ENCODE measurements at places on chromosomes 7 and 10.

- no peak for DNase-seq
These were observed 119.6 kb downstream of the EMX2 start for GRCh38 chr10:117662126-117662525.

- DNase-seq: no peak
These were observed 95.8 kb downstream of the CHST15 start for GRCh38 chr10:123997486-123998196.

DNA sequence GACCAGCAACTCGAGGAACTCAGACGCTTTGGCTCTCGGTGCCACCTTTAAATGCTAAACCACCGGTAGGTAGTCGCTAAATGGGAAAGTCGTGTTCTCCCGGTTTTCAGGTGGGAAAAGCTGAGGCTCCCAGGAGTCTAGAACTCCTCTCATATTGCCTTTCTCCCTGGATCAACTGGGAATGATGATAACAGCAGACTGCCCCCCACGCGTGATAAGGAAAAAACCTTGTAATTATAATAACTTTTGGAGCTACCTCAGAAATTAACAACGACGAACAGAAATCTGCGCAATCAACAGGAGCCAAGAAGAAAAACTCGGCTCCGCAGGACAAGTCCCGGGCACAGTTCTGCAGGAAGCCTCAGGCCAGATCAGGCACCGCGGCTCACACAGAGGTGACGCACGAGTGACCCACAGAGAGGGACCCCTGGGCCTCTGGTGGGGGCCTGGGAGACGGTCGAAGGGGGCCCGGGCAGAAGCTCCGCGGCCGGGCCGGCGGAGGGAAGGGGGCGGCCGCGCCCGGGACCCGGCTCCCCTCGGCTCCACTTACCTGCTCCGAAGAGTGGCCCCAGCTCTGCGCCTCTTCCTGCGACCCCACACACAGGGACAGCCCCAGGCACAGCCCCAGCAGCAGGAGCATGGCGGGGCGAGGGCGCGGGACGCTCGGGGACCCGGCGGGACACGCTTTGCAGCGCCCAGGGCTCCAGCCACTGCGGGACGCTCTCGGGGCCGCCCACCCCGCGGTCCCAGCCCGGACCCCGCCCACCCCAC lies at the start of gene ITIH5:
Gene ITIH5, minus strand, starts transcription at position 714 of the 771 bp plus-strand sequence. Its CDS starts 74 bp downstream, at position 640.
- no peak for DNase-seq

- DNase-seq: no peak
These were observed 87.3 kb downstream of the ODAD2 start for GRCh38 chr10:27911539-27911938.

- DNase-seq: no peak
These were observed 4.2 kb downstream of the CYP17A1 start for GRCh38 chr10:102832987-102833386.

GRCh38 chr10:102656791-102657371 lies 12.6 kb downstream of the TRIM8 start:
- no peak for DNase-seq

- DNase-seq: no peak
These were observed 48.7 kb downstream of the LSMEM1 start for GRCh38 chr7:112529521-112529920.

DNA sequence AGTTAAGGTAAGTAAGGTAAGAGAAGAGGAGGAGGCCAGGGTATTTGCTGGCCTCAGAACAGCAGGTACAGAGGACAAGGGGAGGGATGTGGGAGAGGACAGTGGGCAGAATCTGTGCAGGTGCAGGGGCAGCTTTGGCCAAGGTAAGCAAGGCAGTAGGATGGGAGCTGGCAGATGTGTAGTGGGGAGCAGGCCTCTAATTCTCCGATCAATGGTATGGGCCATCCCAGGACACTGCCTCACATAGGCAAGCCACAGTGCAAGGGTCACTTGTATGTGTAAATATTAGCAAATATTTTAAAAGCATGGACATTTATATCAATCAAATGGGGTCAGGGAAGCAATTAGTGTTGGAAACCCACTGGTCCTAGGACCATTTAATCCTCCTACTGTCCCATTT lies 373.5 kb downstream of the GRID1 start:
- DNase-seq: no peak

- no peak for DNase-seq
These were observed 258.6 kb upstream of the NFE2L3 start for GRCh38 chr7:25893436-25893835.

DNA sequence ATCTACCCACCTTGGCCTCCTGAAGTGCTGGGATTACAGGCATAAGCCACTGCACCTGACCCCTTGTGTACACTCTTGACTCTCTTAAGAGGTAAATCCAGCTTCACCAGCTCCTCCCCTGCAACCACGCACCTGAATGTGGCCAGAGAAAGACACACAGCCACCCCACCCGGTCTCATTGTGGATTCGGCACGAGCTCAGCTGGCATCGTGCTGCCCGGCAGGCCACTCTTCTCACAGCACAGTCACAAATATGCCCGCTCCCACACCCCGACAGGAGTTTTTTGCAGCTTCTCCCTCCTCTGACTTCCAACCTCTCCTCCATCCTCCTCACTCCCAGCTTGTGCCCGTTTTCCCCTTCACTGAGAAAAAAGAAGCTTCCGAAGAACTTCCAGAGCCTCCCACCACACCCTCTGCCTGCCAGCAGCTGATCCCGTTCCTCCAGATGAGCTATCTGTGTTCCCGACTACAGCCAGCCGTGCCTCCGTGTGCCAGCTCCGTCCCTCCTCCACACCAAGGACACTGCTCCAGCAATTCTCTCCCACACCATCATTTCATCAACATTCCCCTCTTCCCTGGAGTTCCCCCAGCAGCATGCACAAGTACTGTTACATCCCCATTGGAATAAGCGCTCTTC lies 8.0 kb upstream of the SMARCD3 start:
- no peak for DNase-seq
